ENCODE measurements at places on chromosomes 12 and 14.

DNA sequence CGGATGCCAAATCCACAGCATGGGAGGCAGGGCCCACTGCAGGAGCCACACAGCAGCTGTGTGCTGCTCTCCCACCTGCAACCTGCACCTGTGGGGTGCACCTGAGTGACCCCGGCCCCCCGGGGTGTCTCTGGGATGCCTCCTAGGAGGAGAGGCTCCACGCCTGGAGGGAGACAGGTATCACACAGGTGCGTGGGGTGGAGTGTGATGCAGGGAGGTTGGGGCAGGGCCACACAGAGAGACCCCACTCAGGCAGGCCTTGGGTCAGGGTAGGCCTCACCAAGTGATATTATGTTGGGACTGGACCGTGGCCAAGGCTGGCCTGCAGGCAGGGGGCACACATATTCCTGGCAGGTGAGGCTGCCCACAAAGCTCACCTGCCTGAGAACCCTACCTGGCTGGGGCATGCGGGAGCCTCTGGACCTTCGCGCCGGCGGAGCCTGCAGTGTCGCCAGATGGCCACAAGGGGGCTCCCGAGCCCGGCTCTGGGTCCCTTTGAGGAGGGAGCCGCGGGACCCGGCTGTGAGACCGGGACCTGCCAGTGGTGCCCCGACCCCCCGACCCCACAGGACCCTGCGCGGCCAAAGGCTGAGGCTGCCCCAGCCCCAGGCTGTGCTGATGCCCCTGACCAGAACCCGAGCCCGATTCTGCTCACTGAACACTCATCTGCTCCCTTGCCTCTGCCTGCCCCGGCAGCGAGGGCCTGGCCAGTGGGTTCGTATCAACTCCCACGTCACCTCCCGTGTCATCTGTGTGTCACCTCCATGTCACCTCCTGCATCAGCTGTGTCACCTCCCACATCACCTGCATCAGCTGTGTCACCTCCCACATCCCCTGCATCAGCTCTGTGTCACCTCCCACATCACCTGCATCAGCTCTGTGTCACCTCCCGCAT, 11.4 kb downstream of the TMEM121 start:
- peak; percentile 70 for DNase-seq

GRCh38 chr14:24921903-24922302, 128.0 kb downstream of the STXBP6 start:
- DNase-seq, result peak; percentile 15

- no peak for DNase-seq
Observed at GRCh38 chr12:106135781-106136180, 3.0 kb downstream of the NUAK1 start.

DNA sequence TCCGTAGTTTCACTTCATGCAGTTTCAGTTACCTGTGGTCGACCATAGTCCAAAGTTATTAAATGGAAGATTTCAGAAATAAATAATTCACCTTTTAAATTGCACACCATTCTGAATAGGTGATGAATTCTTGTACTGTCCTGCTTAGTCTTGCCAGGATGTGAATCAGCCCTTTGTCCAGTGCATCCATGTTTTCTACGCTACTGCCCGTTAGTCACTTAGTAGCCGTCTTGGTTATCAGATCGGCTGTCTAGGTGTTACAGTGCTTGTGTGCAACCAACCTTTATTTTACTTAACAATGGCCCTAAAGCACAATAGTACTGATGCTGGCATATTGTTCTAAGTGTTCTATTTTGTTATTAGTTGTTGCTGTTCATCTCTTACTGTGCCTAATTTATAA, 146.7 kb downstream of the ACSS3 start:
- no peak for DNase-seq

- DNase-seq, result no peak
Observed at GRCh38 chr14:99554757-99555531, 49.1 kb downstream of the CCDC85C start.

- DNase-seq, result no peak
Observed at GRCh38 chr12:107622001-107622400, 63.6 kb upstream of the PWP1 start.

DNA sequence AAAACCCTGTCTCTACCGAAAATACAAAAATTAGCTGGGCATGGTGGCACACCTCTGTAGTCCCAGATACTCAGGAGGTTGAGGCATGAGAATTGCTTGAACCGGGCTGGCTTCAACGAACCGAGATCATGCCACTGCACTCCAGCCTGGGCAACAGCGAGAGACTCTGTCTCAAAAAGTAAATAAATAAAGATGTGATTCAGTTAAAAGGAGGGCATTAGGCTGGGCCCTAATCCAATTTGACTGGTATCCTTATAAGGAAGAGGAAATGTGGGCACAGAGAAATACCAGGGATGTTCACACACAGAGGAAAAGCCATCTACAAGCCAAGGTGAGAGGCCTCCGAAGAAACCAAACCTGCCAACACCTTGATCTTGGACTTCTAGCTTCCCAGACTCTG, 10.1 kb upstream of the DCAF4 start:
- no peak for DNase-seq

DNA sequence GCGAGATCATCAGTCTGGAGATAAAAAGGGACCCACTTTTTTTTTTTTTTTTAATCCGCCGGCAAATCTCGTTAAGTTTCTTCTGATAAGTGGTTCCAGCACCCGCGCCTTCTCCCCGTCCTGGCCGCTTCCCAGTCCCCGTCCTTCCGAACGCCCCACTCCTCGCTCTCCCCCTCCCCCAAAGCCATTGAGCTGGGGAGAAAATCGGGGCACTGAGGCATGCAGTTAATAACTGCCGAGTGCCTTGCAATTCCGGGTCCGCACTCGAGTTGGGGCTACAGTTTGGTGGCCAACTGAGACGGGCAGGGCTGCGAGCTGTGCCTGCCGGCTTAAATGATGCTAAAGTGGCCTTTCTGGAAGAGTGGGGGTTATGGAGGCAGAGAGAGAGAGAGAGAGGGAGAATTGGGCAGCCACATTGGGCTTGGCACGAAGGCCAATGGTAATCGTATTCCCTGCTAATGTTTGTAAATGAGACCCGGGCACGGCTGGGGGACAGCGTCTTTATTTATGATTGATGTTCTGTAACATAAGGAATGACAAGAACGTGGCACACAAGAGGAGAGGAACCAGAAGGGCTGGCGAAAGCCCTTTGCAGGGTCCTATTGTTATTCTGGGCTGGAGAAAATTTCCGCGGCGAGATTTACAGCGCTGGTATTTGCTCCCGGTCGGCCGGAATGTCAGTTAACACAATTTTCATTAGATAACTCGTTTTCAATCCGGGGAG, 115.4 kb upstream of the MYL2 start:
- DNase-seq, result no peak

GRCh38 chr12:56671608-56672007, 16.5 kb downstream of the PTGES3 start:
- no peak for DNase-seq

DNA sequence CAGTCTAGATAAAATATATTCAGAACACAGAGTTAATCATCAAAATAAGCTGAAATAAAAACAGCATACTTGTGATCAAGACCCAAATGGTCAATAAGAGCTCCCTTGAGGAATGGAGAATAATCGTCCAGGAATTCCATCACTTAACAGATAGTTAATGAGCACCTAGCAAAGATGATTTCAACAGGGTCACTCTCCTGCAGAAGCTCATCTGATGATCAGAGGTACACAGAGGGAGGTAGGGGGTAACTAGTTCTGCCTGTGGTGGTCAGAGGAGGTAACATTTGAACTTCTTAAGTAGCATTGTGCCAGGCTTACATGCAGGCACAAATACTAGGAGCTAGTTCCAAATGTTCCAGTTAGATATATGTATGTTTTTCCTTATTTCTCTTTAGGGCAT, 9.5 kb downstream of the MED13L start:
- DNase-seq, result no peak

DNA sequence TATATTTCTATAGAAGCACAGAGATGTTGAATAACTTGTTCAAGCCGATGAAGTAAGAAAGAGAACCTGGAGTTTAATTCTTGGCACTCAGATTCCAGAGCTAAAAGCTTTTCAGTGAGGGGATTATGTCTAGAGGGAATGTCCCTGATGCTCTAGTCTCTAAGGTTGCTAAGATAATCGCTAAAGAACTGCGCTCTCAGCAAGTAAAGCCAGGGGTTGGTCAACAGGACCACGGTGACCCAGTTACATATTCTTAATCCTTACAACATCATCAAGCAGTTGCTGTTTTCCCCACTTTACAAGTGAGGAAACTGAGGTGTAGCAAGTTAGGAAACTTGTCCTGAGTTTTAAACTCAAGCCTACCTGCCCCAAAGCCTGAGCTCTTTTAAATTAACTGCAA, 110.8 kb downstream of the DAD1 start:
- DNase-seq, result no peak

GRCh38 chr14:68704736-68705720, 87.8 kb downstream of the ZFP36L1 start:
- peak; percentile 41 for DNase-seq

GRCh38 chr14:56795284-56795622, 15.0 kb downstream of the OTX2 start:
- no peak for DNase-seq

- no peak for DNase-seq
Observed at GRCh38 chr12:58961166-58961565, 40.9 kb upstream of the LRIG3 start.

GRCh38 chr14:89139404-89140247, 277.4 kb downstream of the FOXN3 start:
- DNase-seq, result no peak

DNA sequence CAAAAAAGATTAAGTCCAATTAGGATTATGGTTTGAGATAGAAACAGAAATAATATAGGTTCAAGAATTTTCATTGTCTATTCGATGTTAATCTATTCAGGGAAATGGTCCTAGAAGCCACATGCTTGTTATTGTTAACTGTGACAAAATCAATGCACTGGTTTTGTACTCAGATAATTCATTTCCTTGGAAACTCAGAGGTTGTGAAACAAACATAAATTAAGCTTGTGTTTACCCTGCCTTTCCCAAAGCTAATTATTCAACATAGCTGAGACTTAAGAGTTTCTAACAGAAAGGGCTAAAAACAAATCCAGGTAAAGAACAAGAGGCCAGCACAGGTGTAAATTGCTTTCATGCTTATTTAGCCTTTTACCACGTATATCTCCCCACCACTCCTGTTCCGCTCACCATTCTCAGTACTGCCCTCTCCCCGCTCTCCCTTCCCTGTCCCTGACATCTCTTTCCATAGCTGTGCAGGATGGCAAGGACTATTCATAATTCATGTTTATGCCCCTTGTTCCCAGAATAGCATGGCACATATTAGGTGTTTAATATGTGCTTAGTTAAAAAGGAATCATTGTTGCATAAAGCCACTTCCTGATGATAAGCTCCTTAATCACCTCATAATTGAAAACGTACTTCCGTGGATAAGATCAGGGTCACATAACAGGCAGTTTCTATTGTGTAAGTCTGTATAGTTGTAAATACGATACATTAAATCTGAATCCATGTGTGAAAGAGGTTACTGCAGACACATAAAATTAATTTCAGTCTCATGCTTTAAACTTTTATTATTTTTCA, 131.8 kb upstream of the USP15 start:
- DNase-seq, result no peak

DNA sequence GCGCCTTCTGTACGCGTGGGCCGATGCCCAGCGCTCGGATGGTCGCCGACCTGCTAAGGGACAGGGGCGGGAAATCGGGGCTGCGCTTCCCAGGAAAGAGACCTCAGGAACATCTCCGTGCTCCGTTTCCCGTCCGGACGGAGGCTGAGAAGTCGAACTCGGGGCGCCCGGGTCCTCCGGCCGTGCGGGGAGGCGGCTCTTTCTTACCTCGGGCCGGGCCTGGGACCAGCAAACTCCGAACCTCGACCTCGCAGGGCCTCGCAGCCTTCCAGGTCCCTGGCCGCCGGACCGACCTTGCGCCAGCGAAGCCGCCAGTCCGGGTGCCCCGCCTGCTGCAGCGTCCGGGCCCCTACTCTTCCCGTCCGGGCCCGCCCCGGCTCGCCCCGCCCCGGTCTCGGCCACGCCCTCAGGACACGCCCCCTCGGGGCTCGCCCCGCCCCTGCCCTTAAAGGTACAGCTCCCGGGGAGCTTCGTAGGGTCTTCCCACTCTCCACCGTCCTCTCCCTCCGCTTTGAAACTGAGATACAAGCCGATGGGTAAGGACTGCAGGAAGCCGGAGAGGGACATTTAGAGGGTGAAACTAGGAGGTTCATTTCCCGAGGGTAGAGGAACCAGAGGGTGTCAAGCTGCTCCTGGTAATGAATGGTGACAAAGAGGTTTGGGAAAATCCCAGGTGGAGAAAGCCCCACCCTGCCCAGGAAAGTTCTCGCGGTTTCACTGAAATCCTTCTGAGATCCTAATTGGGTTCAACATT, at the start of gene SLC8B1:
TSS of gene SLC8B1 (minus strand) at position 324 of the 754 bp plus-strand sequence. CDS start 2,231 bp downstream, outside the sequence.
- peak; percentile 84 for DNase-seq

- no peak for DNase-seq
Observed at GRCh38 chr12:52401926-52402325, 4.2 kb downstream of the KRT82 start.

GRCh38 chr14:21852061-21852664, 178.5 kb upstream of the OR4E1 start:
- peak; percentile 37 for DNase-seq

GRCh38 chr14:21155963-21156362, at the start of gene OR5AU1:
OR5AU1 (minus strand) TSS chr14:21156063; CDS start chr14:21155872, 191 bp downstream.
- no peak for DNase-seq

DNA sequence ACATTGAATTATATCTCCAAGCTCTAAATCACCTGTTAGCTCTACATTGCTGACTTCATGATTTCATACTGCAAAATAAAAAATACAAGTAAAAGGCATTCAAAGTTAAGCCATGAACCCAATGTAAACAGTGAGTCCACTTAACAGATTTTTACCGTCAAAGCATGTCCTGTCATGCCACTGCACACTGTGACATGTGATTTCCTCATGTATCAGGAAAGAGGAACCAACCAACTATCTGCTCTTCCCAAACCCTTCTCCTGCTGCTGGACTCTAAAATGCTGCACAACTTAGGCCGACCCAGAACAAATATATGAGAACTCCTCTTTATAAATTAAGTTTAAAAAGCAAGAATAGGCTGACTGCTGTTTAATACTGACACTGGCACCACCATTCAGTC, 37.5 kb downstream of the TM7SF3 start:
- no peak for DNase-seq

DNA sequence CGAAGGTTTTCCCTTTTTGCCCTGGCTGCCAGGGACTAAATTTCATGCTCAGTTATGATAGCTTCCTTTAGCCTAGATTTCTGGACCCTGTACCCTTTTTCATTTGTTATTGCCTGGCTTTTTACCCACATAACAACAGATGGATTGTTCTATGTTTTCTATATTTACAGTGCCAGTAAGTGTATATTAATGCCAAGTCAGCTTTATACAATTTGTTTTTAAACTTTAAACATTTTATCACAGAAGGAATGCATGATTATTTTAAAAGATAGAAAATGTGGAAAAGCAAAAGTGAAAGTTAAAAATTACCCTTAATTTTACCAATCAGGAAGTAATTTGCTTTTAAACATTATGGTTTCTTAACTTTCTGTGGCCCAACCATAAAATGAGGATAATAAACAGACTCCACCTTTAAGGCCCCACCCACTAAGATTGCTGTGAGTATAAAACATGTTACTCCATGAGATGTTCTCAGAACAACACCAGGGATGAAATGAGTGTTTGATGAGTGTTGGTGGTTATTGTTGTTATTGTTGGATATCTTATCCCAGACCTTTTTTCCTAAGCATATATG, 496.8 kb downstream of the EGLN3 start:
- DNase-seq, result no peak

- DNase-seq, result no peak
Observed at GRCh38 chr12:116749884-116750283, 11.8 kb downstream of the RNFT2 start.

Data from RKO (cell line).